ENCODE measurements at places on chromosomes 2 and 18.

GRCh38 chr2:69764286-69765095 is 22.6 kb downstream of the ANXA4 start:
- DNase-seq = no peak

- no peak for DNase-seq
Observed at GRCh38 chr2:133166031-133166430, 402.2 kb downstream of the NCKAP5 start.

- no peak for DNase-seq
Observed at GRCh38 chr2:127991742-127992141, 36.1 kb downstream of the SAP130 start.

DNA sequence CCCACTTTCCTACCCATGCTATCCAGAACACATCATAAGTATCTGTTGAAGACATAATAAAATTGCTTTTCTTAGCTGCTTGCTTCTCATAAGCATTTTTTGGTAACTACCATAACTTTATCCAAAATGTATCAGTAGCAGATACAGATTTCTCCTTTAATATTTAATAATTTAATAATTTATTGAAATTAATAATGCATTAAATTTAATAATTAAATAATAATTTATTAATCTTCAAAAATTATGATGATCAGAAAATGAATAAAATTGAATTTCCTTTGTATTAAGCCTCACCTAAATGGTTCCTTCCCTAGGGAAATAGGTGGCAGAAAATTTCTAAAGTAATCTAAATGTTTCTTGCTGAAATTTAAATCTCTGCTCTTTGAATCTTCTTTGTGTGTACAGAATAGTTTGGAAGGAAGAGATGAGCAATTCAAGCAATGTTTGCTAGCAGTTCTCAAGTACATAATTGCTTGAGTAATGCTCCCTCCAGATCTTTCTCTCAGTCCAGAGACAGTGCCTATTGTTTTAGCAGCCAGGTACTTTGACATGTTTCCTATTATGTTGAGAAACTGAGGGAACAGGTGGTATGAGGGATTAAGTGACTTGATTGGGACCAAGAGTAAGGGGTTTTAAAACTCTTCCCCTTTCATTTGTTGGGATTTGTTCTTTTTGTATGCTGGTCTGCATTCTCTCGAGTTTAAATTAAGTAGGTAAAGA is 123.1 kb upstream of the CYP26B1 start:
- DNase-seq = no peak

DNA sequence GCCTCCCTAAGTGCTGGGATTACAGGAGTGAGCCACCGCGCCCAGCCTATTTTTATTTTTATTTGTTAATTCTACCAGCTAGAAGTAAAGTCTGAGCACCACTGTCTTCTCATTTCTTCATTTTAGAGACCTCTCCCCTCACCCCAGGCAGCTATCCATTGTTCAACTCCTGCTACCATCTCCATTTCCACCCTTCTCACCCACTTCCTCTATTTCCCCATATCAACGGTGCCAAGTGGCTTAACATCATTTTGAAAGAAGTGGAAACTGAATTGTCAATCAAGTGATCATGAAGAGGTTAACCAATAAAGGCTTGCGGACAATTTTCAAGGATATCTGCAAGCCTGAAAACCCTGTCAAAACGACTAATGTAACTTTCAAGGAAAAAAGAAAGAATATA is 323.1 kb downstream of the NBAS start:
- no peak for DNase-seq

- no peak for DNase-seq
Observed at GRCh38 chr18:12862467-12862866, 21.6 kb downstream of the PTPN2 start.

DNA sequence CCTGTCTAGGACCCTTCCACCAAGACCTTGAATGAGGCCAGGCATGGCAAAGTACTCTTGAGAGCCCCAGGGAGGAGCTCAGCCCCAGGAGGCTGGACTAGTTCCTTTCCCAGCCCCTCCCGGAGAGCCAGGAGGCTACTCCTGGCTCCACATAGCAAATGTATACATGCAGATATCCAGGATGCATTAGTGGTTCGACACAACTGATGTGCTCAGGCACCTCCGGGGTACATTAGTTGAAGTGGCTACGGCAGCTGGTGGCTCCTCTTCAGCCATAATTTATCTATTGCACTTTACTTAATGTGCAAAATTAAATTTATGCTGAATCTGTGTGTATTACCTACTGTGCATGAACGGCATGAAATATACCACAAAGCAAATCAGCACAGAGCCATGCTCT is 182.8 kb upstream of the MEIS1 start:
- DNase-seq = no peak

DNA sequence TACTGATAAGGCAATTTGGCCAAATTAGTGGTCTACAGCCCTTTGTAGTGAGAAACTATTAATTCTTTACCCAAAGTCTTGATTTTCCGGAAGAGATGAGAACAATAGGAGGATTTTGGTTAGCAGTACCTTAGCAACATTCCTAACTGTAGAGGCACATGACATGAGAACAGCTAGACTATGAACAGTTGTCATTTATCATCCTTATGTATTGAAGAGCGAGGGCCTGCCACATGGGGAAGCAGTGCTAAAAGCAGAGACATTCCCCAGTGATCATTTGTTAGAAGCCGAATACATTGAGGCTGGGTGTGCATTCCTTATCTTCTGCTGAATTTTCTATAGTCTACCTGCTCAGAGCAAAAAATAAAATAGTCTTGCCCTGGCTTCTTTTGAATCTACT is 65.2 kb downstream of the RBBP8 start:
- DNase-seq = no peak

DNA sequence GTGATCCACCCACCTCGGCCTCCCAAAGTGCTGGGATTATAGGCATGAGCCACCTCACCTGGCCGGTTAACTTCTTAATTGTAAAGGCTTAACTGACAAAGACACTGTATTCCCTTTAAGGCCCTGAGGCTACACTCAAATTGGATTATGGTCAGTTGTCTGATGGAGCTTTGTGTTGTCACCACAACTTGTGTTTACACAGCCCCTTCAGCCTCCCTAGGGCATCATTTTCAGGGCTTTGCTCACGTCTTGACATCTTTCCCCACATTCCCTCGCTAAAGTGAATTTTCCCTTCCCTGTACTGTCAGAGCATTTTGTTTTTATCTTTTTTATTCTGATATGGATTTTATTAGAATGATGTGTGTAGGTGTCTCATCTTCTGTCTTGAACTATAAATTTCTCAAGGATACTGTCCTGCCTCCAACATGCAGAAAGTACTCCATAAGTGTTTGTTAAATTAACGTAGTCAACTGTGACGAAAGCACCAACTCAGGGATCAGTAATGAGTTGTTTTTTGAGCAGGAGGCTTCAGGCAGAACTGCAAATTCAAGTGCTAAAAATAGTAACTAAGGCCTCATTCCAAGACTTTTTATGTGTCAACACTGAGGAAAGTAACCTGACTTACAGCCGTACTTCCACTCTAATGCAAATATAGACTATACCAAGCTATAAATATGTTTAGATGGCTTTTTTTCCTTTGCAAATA is 77.1 kb upstream of the NARS1 start:
- DNase-seq = no peak

DNA sequence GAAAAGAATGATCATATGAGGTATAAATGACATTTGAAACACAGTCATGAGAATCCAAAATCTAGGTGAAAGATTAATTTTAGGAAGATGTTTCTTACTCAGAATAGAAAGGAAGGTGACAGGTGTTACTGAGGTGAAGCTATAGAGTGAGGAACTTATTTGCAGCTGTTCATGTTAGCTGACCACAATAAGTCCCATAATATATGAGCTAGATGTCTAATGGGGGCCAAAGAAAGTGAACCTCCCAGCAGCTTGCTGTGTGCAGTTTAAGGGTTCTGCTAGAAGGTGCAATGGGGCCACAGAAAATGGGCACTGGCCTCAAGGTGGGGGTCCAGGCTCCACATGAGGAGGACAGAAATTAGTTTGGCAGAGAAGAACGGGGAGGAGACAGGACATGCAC is 1374.9 kb upstream of the CRIM1 start:
- no peak for DNase-seq

GRCh38 chr2:5674026-5674340 is 18.2 kb upstream of the SOX11 start:
- no peak for DNase-seq

- peak; percentile 68 for DNase-seq
Observed at GRCh38 chr18:13376841-13377351, 158.3 kb downstream of the LDLRAD4 start.

- peak; percentile 16 for DNase-seq
Observed at GRCh38 chr18:47204908-47205522, 28.9 kb upstream of the IER3IP1 start.

DNA sequence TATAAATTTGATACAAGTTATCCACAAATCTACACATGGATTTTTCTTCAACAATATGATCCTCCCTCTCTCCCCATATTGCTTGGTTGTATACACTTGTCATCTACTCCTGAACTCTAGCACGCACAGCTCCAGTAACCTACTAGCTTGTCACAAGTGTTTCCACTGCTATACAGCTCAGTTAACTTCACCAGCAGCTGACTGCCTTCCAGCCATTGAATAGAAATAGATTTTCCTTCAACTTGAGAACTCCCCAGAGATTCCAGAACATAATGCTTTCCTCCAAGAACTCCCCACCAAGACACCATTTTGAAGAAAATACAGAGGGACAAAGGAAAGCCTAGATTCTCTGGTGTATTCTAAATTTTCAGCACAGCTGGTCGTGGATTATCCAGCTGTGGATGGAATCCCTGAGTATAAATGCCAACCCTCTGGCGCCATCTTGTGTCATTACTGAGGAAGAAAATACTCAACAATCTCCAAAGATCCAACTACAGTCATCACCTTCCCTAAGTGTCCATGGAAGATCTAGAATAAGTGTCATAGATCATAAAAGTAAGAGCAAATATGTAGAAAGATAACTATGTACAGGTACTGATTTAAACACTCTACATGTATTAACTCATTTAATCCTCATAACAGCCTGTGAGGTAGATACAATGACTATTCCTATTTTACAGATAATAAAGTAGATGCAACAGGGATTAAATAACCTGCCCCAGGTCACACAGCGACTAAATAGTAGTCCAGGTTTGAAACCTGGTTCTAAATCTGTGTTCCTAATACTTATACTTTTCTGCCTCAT is 156.7 kb downstream of the ARHGAP28 start:
- no peak for DNase-seq

DNA sequence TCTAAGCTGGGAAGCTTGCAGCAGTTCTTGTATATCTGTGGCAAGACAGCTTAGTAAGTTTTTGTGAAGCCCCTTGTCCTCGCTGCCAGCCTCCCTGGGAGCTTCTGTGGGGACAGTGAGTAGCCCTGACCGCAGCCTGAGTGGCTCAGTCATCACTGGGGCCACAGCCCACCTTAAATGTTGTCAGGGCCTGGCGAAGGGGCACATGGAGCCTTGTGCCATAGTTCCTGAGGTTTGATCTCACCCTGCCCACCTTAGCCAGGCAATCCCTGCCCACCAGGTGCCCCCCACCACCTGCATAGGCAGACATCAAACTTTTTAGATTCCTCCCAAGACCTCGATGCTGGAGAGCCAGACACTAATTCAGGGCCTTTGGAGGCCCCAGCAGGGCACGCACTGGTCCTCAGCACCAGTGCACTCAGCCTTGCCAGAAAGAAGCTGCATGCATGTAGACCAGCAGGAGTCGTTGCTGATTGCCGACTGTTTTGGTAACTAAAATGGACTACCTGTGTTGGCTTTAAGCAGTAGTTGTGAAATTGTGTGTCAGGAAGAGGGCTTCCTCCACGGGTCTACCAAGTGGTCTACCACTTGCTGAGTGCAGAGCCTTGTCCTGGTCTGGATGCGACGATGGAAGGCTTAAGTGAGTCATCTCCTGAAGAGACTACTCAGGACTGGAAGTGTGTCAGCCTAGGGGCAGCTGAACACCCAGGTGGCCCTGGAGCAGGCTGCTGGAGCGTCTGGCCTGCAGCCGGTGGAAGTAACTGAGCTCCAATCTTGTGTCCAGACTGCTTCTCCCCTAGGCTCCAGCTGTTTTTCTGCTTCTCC is 233.1 kb downstream of the SEPTIN10 start:
- no peak for DNase-seq

- DNase-seq = no peak
Observed at GRCh38 chr2:172930871-172931255, 144.8 kb upstream of the MAP3K20 start.

DNA sequence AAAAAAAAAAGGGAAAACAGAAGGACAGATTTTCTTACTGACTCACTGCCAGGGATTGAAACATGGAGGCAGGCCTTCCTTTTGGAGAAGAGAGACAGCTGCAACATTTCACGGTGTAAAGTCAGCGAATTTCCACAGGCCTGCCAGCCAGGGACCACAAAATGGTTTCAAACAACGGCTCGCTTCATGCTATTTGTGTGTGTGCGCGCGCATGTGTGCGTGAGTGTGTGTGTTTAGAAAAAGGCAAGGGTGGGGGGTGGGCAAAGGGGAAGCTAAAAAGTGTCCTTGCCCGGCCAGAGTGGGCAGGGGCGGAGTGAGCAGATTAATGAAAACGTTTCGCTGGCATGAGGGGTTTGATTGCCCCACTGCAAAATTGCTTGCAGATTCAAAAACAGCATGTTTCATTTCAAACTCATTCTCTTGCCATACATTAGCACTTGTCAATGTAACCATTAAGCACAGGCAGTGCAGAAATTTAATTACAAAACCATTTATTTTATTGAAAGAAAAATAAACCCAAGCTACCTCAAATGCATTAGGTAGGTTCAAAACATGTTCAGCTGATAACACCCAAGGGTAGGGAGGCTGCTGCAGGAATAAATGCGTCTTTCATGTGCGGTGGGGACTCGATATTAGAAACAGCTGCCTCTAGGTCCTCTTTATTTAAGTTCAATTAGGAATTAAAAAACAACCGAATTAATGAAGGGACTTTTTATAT is 182.1 kb upstream of the SIX2 start:
- no peak for DNase-seq

Data from stimulated activated CD4-positive, alpha-beta T cell treated with anti-CD3 and anti-CD28 coated beads, Interleukin-4, amount 100 ng/mL, for 1 hour (primary cell).